ENCODE measurements at places on chromosomes 7 and 10.

GRCh38 chr10:58575491-58575890 is 62.8 kb downstream of the BICC1 start:
- DNase-seq, result no peak

DNA sequence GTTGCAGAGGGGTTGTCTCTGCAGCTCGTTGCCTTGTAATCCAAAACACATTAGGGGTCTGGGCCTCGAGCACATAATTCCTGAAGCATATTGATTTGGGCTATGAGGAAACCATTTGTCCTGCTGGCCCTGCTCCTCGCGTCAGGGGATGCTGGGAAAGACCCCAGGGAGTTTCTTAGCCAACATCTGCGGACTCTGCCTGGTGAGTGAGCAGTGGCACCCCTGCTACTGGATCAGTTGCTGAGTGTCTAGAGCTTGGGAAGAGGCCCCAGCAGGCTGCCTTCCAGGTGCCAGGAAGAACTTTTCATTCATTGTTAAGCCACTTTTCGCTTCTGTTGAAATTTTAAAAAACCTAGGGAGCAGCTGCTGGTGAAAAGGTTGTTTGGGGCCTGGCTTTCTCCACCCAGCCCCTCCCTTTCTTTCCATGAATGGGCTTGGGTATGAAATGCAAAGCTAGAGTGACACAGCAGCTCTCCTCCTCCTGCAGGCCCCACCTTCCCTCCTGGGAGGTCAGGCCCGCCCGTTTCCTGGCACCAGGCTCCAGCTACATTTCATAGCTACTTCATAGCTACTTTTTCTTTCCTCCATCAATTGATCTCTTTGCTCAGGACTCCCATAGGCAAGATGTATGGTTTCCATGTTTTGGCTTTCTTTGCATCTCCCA is 26.8 kb downstream of the TACR2 start:
- peak; percentile 64 for DNase-seq

DNA sequence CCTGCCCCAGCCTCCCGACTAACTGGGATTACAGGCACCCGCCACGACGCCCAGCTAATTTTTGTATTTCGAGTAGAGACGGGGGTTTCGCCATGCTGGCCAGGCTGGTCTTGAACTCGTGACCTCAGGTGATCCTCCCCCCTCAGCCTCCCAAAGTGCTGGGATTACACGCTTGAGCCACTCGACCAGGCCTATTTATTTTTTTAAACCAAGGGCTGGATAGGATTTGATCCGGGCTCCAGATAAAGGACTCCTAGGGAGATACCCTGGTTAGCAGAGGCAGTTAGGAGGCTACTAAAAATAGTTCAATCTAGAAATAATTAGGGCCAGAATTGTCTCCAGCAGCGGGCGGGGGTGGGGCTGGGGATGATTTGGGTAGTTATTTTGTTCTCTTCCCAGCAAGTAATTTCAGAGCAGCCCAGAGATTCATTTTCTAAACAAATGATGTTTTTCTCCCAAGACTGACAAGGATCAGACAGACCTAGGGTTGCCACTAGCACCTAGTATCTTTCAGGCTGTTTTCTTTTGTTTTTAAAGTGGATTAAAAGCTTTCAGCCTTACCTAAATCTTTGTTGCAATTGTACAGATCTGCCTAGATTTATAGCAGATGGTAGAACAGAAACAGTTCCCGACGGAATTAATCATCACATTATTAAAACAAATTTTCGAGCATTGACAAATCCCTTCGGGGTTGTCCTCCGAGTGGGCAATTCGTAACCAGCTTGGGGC is 859 bp upstream of the SMC3 start:
- no peak for DNase-seq

DNA sequence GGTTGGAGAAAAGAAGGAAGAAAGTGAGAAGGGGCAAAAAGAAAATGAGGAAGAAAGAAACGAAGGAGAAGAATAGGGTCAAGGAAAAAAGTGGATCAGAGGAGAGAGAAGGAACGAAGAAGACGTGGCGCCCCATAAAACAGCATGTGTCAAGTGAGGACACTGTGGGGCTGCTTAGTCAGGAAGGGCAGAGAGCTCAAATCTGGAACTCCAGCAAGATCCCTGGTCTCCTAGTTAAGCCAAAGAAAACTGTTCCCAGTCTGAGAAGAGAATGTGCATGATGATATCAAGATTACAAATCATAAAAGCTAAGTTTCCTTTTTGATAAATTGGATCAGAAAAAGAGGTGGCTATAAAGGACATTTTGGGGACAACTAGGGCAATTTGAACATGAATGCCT is 33.0 kb downstream of the CREB3L2 start:
- no peak for DNase-seq

- DNase-seq, result peak; percentile 54
Measured at GRCh38 chr10:95655571-95656290, 780 bp downstream of the ALDH18A1 start.

- DNase-seq, result peak; percentile 30
Measured at GRCh38 chr10:6009150-6009549, 31.8 kb upstream of the IL15RA start.

- DNase-seq, result no peak
Measured at GRCh38 chr7:133556553-133556952, 303.7 kb downstream of the EXOC4 start.

DNA sequence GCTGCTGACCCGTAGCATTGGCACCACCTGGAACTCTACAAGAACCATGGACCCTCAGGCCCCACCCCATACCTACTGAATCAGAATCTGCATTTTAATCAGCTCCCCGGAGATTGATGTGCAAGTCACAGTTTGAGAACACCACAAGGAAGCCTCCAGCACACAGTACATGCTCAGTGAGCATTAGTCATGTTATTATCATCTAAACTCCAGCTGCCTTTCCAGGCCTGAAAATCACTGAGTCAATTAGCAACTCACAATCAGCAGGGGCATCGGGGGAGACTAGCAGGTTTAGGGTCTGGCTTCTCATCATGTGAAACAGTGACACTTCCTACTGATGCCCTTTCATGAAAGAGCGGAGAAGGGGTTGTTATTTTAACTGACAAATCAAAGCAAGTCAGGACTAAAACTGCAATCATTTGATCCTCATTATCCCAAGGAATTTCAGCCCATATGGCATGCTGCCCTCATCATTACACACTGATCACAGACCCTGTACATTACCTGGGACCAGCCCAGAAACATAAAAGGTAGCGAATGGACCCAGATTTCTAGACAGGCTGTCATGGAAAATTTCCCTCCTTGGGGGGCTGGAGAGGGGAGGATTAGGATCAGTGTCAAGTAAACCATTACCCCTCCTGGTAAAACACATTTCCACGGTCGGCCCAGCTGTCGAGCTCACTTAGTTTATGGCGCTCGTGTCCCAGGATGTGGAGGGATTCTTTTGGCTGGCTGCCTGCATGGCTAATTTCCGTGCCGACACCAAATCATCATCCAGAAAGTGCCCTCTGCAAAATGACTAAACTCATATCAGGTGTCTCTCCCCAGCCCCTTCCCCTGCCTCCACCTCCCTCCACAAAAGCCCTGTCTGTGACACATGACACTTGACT is 122.8 kb downstream of the PRLHR start:
- DNase-seq, result peak; percentile 43

GRCh38 chr10:21891439-21891838 is 112.1 kb downstream of the DNAJC1 start:
- no peak for DNase-seq

DNA sequence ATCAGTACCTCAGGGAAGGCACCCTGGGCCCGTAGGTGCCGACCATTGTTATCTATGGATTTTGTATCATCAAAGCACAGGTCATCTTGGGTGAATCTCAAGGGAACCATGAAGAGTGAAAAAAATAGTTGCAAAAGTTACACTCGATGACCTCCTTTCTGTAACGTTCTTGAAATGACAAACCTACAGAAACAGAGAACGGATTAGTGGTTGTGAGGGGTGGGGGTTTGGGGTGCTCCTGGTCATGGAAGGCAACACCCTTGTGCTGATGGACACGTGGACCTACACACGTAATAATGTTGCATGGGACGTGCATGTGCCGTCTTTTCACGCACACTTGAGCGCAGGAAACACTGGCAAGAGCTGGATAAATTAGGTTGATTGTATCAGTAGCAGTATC is 655.9 kb downstream of the SDK1 start:
- DNase-seq, result no peak

- peak; percentile 34 for DNase-seq
Measured at GRCh38 chr7:2530071-2530987, 10.8 kb downstream of the LFNG start.

- DNase-seq, result no peak
Measured at GRCh38 chr10:95873139-95873538, 34.6 kb upstream of the CC2D2B start.

DNA sequence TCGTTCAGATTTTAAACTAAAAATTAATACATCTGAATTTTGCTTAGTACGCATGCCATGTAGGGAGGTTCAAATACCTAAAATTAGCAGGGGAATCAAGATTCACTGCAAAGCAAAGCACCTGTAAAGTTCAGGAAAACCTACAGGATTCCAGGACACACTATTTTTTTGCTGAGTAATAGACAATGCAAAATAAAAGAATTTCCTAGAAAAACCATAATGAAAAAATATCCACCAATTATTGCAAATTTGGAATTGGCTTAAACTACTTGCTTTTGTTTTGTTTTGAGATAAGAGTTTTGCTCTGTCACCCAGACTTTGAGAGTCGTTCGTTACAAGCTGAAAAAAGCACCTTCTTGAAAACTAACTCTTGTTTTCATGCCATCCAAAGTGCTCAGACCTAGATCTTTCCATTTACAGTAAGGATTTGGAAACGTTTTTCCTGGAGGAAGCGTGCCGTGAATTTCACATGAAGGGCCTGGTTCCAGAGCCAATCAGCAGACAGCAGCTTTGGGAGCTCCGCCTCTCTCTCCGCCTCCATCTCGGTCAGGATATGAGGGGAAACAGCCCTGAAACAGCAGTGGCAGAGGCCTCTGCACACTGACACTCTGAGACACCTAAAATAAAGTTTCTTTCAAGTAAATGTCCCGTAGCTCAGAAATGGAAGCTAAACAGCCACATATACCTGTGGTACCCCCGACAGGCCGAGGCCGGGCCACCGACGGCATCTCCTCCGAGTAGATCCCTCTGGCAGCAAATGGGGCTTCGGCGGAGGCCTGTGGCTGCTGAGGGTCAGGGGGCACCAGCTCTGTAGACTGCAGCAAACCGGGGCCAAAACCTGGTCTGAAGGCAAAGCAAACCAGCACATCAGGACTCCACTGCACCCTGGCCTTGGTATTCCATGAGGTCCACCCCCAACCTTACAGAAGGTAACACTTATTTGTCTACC is 45.9 kb upstream of the ATP6V0A4 start:
- DNase-seq, result no peak

- no peak for DNase-seq
Measured at GRCh38 chr7:41467596-41467995, 235.3 kb downstream of the INHBA start.

GRCh38 chr7:103664577-103664976 is 218.6 kb upstream of the SLC26A5 start:
- DNase-seq, result no peak

GRCh38 chr7:16652240-16652583 is 6.2 kb downstream of the BZW2 start:
- no peak for DNase-seq

GRCh38 chr10:3935933-3936359 is 150.9 kb upstream of the KLF6 start:
- peak; percentile 89 for DNase-seq

DNA sequence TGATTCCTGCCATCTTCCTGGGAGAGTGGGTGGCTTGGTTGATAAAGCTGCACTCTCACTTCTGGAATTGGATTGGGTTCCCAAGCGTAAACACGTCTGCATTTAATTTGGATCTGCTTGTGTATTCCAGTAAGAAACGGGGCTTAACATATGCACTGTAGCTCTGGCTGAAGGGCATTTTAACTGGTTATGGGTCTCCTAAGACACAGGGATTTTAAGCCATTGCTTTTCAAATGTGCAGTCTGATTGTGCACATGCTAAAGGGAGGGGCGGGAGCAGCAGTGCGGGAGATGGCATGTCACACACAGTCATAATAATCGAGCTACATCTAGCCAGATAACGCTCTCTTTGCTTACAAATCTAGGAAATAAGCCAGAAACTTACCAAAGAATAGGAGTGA is 247.3 kb upstream of the LYZL1 start:
- no peak for DNase-seq

GRCh38 chr7:37943905-37944736 is 23.7 kb downstream of the EPDR1 start:
- DNase-seq, result peak; percentile 29

DNA sequence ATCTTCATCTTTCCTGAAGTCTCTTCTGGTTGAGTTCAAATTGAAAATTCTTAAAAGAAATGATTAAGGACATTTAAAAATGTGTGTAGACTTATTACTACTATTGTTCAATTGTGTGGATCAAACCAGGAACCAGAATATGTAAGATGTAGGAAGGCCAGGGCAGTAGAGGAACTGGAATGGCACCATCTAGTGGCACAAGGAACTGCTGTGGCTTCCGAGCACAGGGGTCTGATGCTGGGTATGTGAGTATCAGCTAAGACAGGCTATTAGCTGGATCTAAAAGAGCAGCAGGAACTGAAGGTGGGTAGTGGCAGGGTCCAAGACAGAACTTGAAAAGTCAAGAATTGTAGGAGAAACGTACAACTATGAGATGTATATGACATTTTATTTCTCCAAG is 247.3 kb downstream of the SEMA3A start:
- no peak for DNase-seq

GRCh38 chr7:16001477-16001876 is 315.0 kb upstream of the MEOX2 start:
- DNase-seq, result no peak

- no peak for DNase-seq
Measured at GRCh38 chr7:133052826-133053225, 29.1 kb downstream of the CHCHD3 start.

DNA sequence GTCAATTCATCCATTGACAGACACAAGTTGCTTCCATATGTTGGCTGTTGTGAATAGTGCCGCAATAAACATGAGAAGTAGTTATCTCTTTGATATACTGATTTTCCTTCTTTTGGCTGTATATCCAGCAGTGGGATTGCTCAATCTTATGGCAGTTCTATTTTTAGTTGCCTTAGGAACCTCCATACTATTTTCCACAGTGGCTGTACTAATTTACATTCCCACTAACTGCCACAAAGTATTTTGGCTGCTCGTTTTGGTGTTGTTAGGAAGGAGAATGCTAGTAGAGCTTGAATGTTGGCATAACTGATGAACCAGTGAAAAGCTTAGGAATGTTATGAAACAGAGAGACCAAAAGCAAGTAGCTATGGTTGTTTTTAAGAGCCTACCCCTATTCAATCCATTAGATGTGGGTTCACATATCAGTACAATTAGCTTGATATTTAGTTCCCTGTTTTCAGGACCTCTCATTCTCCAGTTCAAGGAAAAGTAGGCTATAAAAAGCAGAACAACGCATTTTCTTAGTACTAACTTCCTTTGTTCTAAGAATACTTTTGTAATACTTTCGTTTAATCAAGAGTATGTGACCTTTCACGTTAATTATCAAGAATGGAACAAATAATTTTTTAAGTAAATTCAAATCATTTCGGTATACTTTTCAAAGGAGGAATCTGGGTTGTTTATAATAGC is 100.3 kb downstream of the FAS start:
- DNase-seq, result peak; percentile 81

Measured in astrocyte of the hippocampus (primary cell).